ENCODE measurements at places on chromosomes 1 and 21. TPM values are rescaled to one million over a fixed set of nuclear protein-coding genes. Genes with fewer than 3 reads are reported as not detected.

The CA6 gene
- total RNA-seq, result 0.67 TPM

The RAP1GAP gene
- total RNA-seq, result 0.17 TPM

The MCOLN3 gene
- 21.2 TPM for total RNA-seq

The NCDN gene
- total RNA-seq, result 34.2 TPM

The VWA1 gene
- total RNA-seq, result 27.3 TPM

The KLHDC9 gene
- total RNA-seq, result 2.4 TPM

The OR10J1 gene
- not detected for total RNA-seq

The KCNE2 gene
- total RNA-seq, result 0.17 TPM

The SEC16B gene
- not detected for total RNA-seq

The SLC44A5 gene
- not detected for total RNA-seq

The CFHR4 gene
- total RNA-seq, result not detected

The AIM2 gene
- 0.17 TPM for total RNA-seq

The NR1I3 gene
- not detected for total RNA-seq

The HRNR gene
- total RNA-seq, result under 0.01 TPM

The LCE2C gene
- not detected for total RNA-seq

The MIXL1 gene
- not detected for total RNA-seq

The WNT2B gene
- total RNA-seq, result 1.4 TPM

The PPIAL4G gene
- not detected for total RNA-seq

The TPTE gene
- not detected for total RNA-seq

The SPRR2B gene
- total RNA-seq, result not detected

The SH2D1B gene
- not detected for total RNA-seq

The LDLRAD1 gene
- not detected for total RNA-seq

The A3GALT2 gene
- total RNA-seq, result not detected

The TFF2 gene
- not detected for total RNA-seq

The HSD3B1 gene
- total RNA-seq, result not detected

The MAN1C1 gene
- 0.07 TPM for total RNA-seq

All from mammary epithelial cell (primary cell).